ENCODE measurements at places on chromosomes 16 and 17.

GRCh38 chr16:69240331-69240730 lies 53.4 kb downstream of the SNTB2 start:
- H3K4me3 ChIP-seq = no peak overlapping the region
- no peaks in the 10 kb centered on the region for H3K27me3 ChIP-seq
- no peak overlapping the region for H3K27ac ChIP-seq
- H3K36me3 ChIP-seq = no peaks in the 10 kb centered on the region

GRCh38 chr16:30996324-30996984 lies 11.4 kb downstream of the HSD3B7 start:
- H3K27me3 ChIP-seq = no peaks in the 10 kb centered on the region
- no peak overlapping the region for H3K27ac ChIP-seq
- no peaks in the 10 kb centered on the region for H3K36me3 ChIP-seq
- no peak for DNase-seq
- peaks cover 13% of the 10 kb centered on the region for H3K4me1 ChIP-seq

DNA sequence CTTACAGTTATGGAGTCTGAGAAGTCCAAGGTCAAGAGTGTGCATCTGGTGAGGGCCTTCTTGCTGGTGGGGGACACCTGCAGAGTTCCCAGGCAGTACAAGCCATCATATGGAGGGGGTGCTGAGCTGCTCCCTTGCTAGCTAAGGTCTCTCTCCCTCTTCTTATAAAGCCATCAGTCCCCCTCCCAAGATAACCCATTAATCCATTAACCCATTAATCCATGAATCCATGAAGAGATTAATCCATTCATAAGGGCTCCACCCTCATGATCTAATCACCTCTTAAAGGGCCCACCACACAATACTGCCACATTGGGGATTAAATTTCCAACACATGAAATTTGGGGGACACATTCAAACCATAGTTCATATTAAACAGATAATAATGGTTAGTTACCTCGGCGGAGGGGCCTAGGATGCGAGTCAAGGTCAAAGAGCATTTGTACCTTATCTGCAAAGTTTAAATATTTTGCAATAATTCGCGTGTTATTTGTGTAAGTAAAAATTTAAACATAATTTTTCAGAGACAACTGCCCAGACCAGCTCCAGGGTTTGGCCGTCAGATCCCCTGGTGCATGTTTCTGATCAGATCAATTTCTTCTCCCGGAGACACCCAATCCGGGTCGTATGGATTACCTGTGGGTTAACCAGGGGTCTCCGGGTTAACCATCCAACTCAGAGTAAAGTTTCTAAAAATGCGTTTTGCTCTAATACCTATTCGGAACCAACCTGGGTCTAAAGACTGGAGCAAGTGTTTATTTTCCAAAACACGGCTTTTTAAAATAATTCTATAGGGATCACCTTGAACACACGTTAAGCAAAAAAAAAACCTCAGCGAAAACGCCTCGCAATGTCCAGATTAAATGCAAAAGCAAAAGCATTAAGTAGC lies 740 bp upstream of the POLR3E start:
- H3K27ac ChIP-seq = peak overlapping the region; percentile 99
- peak overlapping the region; percentile 66 for H3K4me3 ChIP-seq
- peaks cover 42% of the 10 kb centered on the region for H3K4me1 ChIP-seq
- no peaks in the 10 kb centered on the region for H3K27me3 ChIP-seq

DNA sequence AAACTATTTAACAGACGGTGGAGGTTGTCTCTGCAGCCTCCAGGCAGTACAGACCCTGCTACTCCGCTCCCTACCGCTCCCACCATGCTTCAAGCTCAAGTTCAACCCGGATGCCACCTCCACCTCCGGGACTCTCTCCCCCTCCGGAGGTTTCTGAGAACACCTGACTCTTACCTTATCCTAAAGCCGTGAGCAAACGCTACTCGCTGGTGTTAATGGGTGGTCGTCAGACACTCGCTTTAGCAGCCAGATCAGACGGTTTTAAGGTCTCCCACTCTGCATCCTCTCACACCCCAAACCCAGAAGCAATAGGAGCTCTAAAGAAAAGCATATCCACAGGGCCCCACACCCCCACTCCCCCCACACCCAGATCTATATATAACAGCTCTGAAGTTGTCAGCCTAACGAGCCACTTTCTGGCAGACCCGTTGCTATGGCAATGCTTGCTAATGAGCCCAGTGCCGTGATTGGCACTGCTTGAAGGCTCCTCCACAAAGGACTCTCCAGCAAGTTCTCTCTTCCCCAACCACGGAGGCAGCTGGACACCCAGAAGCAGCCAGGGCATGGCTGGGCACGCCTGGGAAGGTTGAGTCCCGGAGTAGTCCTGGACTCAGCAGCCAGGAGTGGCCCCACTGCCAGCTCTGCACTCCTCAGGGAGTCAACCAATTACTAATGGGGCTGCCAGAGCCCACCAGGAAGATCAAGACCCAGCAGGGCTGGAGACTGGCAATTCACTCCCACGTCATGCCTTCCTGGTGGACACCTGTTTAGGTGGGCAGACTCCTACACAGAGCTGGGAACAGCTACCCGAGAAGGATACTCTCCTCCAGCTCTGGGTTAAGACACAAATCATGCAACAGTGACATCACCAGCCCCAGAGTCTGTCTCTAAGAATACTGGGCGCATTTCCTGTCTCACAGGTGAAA lies 121.2 kb upstream of the RCVRN start:
- DNase-seq = no peak
- no peaks in the 10 kb centered on the region for H3K27me3 ChIP-seq
- no peak overlapping the region for H3K27ac ChIP-seq
- no peak overlapping the region for H3K4me3 ChIP-seq
- H3K36me3 ChIP-seq = no peaks in the 10 kb centered on the region
- H3K4me1 ChIP-seq = no peaks in the 10 kb centered on the region

GRCh38 chr16:19162085-19162484 lies 6.0 kb upstream of the SYT17 start:
- no peaks in the 10 kb centered on the region for H3K4me1 ChIP-seq
- no peak overlapping the region for H3K4me3 ChIP-seq
- DNase-seq = no peak
- H3K27ac ChIP-seq = no peak overlapping the region
- no peaks in the 10 kb centered on the region for H3K36me3 ChIP-seq

DNA sequence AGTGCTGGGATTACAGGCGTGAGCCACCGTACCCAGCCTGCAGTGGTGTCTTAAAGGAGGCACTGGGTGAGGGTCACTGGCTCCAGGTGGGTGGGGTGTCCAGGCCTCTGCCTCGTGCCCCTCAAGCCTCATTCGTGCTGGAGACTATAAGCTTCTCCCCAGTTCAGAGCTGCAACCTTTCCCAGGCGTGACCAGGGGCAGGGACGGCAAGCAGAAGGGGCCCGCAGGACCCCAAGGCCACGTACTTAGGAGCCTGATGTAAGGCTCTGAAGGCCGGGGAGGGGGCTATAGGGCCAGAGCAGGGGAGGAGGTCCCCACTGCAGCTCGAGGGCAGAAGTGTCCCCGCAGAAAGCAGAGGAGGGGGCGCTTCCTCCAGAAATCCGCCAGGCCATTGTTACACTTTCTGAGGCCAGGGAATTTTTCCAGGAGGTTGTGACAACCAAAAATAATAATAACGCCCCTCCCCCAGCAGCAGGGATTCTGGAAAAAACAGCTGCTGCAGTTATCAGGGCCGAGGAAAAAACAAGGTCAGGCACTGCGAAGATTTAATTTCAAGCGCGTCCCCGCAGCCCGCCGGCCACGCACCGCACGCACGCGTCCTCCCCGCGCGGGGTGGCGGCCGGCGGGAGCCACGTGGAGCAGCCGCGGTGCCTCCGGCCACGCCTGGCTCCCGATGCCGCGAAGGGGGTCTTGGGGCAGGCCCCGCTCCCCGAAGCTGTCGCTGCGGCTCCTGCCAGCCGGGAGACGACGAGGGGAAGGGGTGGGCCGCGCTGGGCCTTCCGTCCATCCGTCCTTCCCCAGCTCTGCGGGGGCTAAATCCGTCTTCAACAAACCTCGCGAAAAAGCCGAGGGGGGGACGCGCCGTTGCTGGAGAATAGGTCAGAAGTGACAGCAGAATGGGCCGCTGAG lies 45.8 kb upstream of the SLC38A10 start:
- H3K27ac ChIP-seq = no peak overlapping the region
- no peaks in the 10 kb centered on the region for H3K36me3 ChIP-seq

GRCh38 chr16:67216612-67217490 lies 10.1 kb upstream of the TMEM208 start:
- H3K4me1 ChIP-seq = no peaks in the 10 kb centered on the region
- H3K27me3 ChIP-seq = no peaks in the 10 kb centered on the region
- no peak overlapping the region for H3K27ac ChIP-seq
- no peak for DNase-seq

DNA sequence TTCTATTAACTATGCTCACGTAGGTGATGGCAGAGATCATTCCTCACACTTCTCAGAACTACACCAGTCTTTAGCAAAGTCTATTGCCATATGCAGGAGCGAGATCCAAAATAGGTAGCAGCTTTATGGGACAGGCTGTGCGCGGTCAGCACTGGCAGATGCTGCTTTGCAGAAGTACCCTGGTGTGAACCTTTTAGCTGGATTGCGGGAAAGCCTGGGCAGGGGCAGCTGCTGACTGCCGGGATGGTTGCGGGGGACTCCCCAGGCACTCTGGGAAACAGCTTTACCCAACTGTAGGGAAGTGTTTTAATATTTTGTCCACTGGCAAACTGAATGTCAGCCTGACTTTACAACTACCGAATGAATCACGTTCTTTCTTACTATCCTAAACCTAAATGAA lies 251.3 kb downstream of the HS3ST3A1 start:
- no peaks in the 10 kb centered on the region for H3K36me3 ChIP-seq
- H3K27ac ChIP-seq = no peak overlapping the region
- DNase-seq = no peak
- no peaks in the 10 kb centered on the region for H3K27me3 ChIP-seq

GRCh38 chr17:35486920-35487732 lies 38.6 kb upstream of the SLFN13 start:
- H3K4me1 ChIP-seq = peaks cover 38% of the 10 kb centered on the region
- peaks cover 54% of the 10 kb centered on the region for H3K36me3 ChIP-seq
- peak; percentile 84 for DNase-seq
- peak overlapping the region; percentile 89 for H3K4me3 ChIP-seq

DNA sequence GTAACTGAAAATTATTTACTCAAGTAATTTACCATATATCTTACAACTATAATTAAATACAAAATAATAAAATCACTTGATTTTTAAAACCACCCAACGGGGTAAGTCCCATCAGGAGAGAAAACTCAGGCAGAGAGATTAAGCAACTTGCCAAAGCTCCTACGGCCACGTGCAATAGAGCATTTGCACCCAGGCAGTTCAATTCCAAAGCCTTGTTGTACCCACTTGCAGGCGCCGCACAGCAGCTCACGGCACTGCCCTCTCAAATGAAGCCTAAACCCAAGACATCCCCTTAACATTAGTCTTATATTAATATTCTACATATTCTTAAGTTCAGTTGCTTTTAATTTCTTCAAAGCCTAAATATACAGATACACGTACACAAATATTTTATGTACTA lies 75.7 kb downstream of the SPAG9 start:
- H3K4me3 ChIP-seq = no peak overlapping the region
- peaks cover 3% of the 10 kb centered on the region for H3K4me1 ChIP-seq
- no peaks in the 10 kb centered on the region for H3K27me3 ChIP-seq
- H3K27ac ChIP-seq = no peak overlapping the region

GRCh38 chr17:28540231-28540630 lies 12.2 kb downstream of the UNC119 start:
- no peak for DNase-seq
- no peak overlapping the region for H3K27ac ChIP-seq
- H3K4me3 ChIP-seq = no peak overlapping the region
- H3K36me3 ChIP-seq = no peaks in the 10 kb centered on the region
- H3K4me1 ChIP-seq = no peaks in the 10 kb centered on the region

GRCh38 chr16:68658341-68658973 lies 13.3 kb downstream of the CDH3 start:
- H3K27me3 ChIP-seq = peaks cover 5% of the 10 kb centered on the region
- no peak overlapping the region for H3K27ac ChIP-seq
- no peaks in the 10 kb centered on the region for H3K4me1 ChIP-seq
- no peaks in the 10 kb centered on the region for H3K36me3 ChIP-seq
- DNase-seq = no peak

DNA sequence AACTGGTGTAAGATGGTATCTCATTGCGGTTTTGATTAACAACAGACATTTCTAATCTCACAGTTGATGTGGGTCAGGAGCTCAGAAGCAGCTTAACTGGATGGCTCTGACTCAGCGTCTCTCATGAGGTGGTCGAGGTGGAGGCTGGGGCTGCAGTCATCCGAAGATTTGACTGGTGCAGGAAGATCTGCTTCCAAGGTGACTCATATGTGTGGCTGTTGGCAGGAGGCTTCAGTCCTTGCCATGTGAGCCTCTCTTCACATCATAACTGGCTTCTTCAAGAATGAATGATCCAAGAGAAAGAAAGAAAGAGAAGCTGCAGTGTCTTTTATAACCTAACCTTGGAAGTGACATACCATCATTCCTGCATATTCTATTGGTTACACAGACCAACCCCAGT lies 376.1 kb downstream of the SEC14L1 start:
- no peak overlapping the region for H3K4me3 ChIP-seq
- H3K36me3 ChIP-seq = no peaks in the 10 kb centered on the region
- DNase-seq = no peak
- H3K27ac ChIP-seq = no peak overlapping the region
- H3K27me3 ChIP-seq = no peaks in the 10 kb centered on the region

DNA sequence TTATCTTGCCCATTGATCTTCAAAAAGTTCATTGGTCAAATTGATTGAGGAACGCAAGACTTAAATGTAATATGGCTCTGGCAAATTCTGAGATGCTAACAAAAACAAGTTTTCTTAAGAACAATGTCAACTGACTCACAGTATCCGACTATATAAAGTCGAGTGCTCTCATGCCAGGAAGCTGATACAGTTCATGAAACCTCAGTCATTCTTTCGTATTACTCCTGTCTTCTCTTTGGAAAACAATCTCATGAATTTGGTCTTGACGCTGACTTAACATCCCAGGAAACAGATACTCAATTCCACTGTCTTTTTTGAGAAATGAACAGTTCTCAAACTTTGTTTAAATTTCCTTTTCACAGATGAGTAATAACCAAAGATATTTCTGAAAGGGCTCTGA lies 704.9 kb downstream of the MAF start:
- H3K36me3 ChIP-seq = no peaks in the 10 kb centered on the region
- peak overlapping the region; percentile 2 for H3K4me3 ChIP-seq
- no peaks in the 10 kb centered on the region for H3K27me3 ChIP-seq
- no peak overlapping the region for H3K27ac ChIP-seq

DNA sequence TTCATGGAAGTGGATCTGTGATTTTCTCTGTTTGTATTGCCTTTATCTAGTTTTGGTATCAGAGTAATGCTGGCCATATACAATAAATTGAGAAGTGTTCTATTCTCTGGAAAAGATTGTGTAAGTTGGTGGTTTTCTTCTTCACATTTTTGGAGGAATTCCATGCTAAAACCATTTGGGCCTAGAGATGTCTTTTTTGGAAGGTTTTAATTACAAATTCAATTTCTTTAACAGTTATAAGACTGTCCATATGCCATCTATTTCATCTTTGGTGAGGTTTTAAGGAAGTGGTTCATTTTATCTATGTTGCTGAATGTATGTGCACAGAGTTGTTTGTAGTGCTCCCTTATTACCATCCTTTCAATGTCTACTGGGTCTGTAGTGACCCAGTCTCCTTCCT lies 46.0 kb downstream of the CACNG1 start:
- no peaks in the 10 kb centered on the region for H3K27me3 ChIP-seq
- H3K27ac ChIP-seq = no peak overlapping the region
- peaks cover 50% of the 10 kb centered on the region for H3K36me3 ChIP-seq
- peaks cover 3% of the 10 kb centered on the region for H3K4me1 ChIP-seq

- peaks cover 13% of the 10 kb centered on the region for H3K36me3 ChIP-seq
- peaks cover 52% of the 10 kb centered on the region for H3K4me1 ChIP-seq
Observed at GRCh38 chr16:1561266-1561665, 27.8 kb downstream of the TMEM204 start.

Data from CD4-positive, alpha-beta T cell (primary cell).